ENCODE measurements at places on chromosomes 16 and 17.

DNA sequence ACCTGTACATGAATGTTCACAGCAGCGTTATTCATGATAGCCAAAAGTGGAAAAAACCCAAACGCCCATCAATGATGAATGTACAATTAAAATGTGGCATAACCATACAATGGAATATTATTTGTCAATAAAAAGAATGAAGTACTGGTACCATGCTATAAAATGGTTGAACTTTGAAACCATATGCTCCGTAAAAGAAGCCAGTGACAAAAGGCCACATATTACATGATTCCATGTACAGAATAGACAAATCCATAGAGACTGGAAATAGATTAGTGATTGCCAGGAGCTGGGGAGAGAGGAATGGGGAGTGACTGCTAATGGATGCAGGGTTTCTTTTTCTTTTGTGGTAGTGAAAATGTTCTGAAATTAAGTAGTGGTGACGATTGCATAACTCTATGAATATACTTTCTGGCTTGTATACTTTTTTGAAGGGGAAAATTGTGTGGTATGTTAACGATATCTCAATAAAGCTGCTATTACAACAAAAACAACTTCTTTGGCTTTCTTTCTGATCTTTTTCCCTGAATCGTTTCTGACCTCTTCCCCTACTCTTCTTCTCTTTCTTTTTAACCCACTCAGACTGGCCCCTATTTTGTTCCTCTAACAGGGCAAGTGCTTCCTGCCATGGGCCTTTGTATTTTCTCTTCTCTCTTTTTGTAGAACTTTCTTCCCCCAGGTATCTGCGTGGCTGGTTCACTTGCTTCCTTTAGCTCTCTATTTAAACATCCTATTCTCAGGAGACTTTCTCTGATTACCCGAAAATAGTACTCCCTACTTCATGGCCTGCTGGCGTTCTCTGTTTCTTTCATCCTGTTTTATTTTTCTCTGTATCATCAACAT lies 67.9 kb downstream of the FTO start:
- no peak for DNase-seq

DNA sequence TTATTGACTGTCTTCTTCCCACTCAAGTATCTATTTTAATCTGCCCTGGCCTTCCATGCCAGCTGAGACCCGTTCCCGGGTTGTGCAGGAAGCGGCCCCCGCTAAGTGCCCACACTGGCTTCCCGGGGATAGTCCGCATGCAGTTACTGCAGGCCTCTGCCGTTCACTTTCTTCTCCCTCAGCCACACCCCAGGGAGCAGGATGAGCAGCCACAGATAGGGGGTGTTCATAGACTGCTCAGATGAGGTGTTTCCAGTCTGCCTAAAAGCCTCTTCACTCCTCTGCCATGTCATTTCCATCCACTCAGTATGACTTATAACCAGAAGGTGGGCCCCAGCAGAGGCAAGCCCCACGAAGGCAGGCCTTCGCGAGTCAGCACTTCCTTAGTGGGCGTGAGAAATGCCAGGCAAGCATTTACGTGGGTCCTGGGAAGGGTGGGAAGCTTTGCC lies 7.7 kb downstream of the MED9 start:
- peak; percentile 54 for DNase-seq

DNA sequence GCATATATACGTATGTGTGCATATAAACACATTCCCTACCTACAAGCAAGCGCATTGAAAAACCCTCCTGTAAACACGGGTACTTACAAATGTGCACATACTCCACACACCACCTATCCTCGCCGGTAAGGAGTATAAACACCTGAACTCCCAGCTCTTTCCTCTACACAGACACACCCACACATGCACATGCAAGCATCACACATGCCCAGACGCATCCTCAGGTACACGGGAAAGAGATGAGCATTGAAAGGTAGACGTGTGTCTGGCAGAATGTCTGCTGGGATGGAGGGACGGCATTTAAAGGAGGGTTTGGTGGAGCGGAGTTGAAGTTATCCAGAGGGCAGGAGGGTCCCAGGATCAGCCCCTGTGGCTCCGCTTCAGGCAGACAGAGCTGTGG lies 4.7 kb upstream of the SMTNL2 start:
- no peak for DNase-seq

- DNase-seq, result no peak
These were observed 335.9 kb upstream of the TNRC6C start for GRCh38 chr17:77622647-77623046.

DNA sequence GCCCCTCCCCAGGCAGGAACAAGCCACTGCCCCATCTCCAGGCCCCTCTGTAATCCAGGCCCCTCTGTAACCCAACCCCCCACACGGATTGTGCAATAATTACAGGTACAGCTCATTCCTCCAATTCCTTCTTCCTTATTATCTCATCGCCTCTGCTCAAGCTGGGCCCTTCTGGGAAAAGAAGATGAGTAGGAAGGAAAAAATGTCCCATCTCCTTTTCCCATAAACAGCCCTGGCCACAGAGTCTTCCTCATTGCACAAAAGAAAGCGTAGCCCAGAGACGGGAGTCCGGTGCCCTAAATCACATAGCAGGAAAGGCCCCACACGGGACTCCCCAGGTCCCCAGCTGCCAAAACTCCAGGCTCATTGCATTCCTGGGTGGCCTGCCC lies 3.6 kb upstream of the LITAFD start:
- no peak for DNase-seq

GRCh38 chr17:30196504-30196903 lies 39.0 kb downstream of the SLC6A4 start:
- DNase-seq, result no peak

- no peak for DNase-seq
These were observed 29.5 kb downstream of the CDH5 start for GRCh38 chr16:66395806-66396555.

- no peak for DNase-seq
These were observed 659 bp downstream of the RPH3AL start for GRCh38 chr17:351875-352420.

DNA sequence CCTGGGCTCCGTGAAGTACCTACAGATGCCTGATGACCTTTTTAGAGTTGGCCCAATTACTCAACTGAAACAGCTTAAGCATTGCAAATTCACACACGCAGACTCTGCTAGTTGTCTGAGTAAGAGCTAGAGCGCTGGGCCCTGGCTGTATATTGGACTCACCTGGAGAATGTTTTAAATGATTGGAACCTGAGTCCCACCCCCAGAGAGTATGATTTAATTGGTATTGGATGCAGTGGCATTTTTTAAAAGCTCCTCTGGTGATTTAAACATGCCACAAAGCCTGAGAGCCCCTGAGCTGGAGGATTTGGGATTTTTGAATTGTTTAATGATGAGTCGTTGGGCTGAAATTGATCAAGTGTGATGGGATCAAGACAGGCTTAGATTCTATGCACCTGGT lies 143.9 kb upstream of the SDK2 start:
- DNase-seq, result no peak

GRCh38 chr17:33433581-33433980 lies 140.5 kb upstream of the ASIC2 start:
- no peak for DNase-seq

- no peak for DNase-seq
These were observed 20.2 kb downstream of the FBXO39 start for GRCh38 chr17:6796017-6796886.

DNA sequence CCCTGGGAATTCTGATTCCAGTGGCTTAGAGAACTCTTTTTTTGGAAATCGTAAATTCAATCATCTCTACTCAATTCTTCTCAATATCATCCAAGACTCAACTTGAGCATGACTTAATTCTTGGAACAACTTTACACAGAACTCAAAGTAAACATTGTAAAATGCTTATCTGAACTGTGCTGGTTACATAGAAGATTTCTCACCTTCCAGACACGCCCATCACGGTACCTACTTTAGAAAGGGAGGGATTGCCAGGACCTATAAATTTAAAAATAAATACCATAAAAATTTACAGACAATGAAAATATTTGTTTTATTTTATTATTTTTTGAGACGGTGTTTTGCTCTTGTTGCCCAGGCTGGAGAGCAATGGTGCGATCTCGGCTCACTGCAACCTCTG lies 26.5 kb downstream of the MAP1LC3B start:
- no peak for DNase-seq

GRCh38 chr17:42913981-42914617 lies 13.5 kb downstream of the G6PC1 start:
- DNase-seq, result no peak

DNA sequence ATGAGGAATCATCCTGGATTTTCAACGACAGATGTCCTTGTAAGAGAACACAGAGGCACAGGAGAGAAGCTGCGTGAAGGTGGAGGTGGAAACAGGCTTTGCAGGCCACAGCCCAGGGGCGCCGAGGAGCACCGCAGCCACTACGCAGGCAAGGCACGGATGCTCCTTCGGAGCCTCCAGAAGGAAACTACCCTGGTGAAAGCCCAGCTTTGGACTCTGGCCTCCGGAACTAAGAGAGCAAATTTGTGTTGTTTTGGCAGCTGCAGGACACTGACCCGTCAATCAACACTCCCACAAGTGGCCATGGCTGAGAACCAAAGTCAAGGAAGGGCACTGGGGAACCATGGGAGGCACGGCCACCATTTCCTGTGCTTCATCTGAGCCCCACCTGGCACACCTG lies 3.4 kb downstream of the ARL16 start:
- no peak for DNase-seq

DNA sequence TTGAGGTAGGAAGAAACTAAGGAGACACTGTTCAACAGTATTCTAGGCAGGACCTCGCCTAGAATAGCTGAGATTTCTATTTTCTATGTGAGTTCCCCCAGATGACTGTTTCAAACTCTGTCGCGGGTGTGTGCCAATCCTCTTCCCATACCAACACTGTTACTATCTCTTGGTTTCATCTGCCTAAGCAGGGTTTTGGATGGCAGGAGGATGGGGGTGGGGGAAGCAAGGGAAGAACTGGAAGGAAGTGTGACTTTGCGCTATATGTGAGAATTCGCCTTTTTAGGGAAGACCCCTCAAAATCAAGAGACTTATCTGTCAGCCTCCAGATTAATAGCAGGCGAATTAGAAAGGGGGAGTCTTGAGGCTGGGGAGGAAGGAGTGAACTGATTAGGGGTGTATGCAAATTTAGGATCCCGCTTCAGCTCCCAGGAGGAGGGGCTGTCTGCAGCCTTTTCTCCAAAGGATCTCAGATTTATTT lies 521 bp upstream of the G6PC3 start:
- no peak for DNase-seq

DNA sequence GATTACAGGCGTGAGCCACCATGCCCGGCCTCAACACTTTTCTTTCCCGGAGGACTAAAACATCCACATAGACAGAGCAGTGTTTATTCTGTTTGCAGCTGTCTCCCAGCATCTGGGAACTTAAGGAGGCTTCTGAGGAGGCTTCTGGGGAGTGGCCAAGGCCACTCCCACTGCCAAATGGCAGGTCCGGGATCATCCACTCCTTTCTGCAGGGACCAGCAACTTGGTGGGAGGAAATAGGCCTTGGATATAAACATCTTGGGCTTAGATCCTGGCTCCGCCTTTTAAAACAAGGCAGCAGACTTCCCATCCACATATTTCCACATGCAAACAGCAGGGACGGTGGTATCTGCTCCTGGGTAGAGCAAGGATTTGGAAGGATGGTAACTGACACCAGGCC lies 14.1 kb upstream of the SPATA32 start:
- no peak for DNase-seq

DNA sequence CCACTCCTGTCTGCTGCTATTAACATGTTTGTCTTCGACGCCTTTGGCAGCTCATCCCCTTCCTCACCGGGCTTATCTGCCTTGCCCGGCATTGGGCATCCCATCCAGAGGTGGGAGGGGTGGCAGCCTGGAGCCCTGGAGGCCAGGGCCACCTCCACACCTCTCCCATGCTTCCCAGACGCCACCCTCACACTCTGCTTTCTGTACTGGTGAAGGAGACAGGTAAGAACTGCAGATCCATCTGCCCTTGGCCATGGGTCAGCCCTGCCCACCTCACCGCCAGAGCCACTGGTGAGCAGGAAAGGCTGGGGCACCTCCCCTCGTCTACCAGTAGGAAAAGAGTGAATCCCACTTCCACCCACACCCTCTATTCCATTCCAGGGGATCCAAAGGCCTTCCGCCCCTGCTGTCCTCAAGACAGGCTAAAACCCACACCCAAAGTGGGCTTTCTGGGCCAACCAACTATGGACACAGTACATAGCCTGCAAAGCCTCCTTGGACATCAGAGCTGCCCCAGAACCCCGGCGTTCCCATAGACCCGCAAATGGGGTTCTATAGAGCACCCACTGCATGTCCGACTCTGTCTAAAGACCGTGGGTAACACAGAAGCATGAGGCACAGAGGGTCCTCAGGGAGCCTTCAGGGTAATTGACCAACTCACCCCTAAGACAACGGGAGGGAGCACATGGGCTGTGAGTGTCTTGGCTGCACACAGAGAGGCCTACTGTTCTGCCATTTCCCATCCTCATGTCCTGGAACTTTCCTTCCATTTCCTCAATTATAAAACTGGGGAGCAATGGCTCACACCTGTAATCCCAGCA lies 23.4 kb upstream of the RBFOX3 start:
- no peak for DNase-seq

GRCh38 chr17:76732734-76733617 lies 4.2 kb downstream of the SRSF2 start:
- DNase-seq, result no peak

- no peak for DNase-seq
These were observed 23.6 kb downstream of the CA4 start for GRCh38 chr17:60173304-60173819.

- DNase-seq, result peak; percentile 39
These were observed 591 bp downstream of the PSMD7 start for GRCh38 chr16:74297145-74297665.

DNA sequence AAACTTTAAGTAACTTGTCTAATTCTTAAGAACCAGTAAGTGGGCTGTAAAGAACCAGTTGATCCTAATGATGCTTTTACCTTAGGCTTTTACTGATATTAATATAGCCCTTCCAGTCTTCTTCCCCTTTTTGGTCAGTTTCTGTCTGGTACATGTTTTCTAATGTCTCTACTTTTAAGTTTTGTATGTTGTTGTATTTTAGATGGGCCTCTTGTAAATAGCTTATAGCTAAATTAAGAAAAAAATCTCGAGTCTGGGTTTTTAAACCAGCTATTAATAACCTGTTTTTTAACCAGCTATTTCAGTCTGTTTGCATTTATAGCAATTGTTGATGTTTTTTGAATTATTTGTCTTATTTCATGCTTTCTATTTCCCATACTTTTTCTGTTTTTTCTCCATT lies 79.0 kb downstream of the PITPNC1 start:
- no peak for DNase-seq

GRCh38 chr17:59512844-59513385 lies 52.5 kb upstream of the DHX40 start:
- no peak for DNase-seq

GRCh38 chr17:8163978-8164814 lies 1.4 kb upstream of the VAMP2 start:
- DNase-seq, result peak; percentile 77

GRCh38 chr16:15523092-15523541 lies 88.7 kb downstream of the BMERB1 start:
- DNase-seq, result no peak

- no peak for DNase-seq
These were observed 76.7 kb downstream of the HLF start for GRCh38 chr17:55341432-55341831.

GRCh38 chr17:80786470-80786869 lies 205.2 kb upstream of the CHMP6 start:
- no peak for DNase-seq

Data from stimulated activated CD4-positive, alpha-beta T cell treated with anti-CD3 and anti-CD28 coated beads, Interleukin-4, amount 100 ng/mL, for 48 hours (primary cell).